Stimulated activated naive CD4-positive, alpha-beta T cell (primary cell): ENCODE measurements at places on chromosomes 7 and 10.

- no peak for DNase-seq
Measured at GRCh38 chr10:93090619-93091018, 16.9 kb downstream of the CYP26A1 start.

DNA sequence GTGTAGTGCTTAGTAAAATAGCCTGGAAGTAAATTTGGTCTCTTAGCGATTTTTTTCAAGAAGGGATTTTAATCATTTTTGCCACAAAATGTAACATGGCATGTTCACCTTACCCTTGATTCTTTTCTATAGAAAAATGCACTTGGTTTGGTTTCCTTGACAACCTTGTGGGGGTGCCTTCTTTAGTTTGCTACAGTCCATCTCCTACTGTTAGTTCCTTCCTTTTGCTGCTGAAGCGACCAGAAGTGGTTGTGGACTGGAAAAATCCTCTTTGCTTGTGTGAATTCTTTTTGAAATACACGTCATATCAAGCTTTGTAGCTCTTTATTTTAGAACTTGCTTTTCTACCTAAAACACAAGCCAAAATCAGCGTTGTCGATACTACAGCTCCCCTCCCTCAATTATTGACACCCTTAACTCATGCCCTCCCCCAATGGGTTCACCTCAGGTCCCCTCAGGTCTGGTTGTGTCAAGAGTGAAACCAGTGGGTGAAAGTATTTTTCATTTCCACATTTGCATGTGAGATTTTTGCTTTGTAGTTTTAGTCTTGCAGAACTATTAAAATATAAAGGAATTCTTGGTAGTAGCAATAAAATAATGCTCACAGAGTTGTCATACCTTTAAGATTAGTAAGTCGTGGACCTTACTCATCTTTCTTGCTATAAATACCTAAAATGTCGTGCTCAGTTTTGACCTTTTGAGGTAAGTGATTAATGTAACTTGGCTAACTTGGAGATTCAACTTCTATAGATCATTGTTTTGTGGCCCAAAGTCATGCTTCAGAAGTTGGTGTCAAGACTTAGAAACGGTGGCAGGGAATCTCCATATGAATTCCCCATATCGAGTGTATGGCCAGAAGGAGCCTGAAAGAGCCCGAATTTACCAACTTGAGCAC lies 1.5 kb downstream of the ACTR3B start:
- no peak for DNase-seq

- DNase-seq = no peak
Measured at GRCh38 chr7:76209310-76209709, 7.6 kb downstream of the SRRM3 start.

- no peak for DNase-seq
Measured at GRCh38 chr7:91630581-91631380, 249.7 kb downstream of the MTERF1 start.

DNA sequence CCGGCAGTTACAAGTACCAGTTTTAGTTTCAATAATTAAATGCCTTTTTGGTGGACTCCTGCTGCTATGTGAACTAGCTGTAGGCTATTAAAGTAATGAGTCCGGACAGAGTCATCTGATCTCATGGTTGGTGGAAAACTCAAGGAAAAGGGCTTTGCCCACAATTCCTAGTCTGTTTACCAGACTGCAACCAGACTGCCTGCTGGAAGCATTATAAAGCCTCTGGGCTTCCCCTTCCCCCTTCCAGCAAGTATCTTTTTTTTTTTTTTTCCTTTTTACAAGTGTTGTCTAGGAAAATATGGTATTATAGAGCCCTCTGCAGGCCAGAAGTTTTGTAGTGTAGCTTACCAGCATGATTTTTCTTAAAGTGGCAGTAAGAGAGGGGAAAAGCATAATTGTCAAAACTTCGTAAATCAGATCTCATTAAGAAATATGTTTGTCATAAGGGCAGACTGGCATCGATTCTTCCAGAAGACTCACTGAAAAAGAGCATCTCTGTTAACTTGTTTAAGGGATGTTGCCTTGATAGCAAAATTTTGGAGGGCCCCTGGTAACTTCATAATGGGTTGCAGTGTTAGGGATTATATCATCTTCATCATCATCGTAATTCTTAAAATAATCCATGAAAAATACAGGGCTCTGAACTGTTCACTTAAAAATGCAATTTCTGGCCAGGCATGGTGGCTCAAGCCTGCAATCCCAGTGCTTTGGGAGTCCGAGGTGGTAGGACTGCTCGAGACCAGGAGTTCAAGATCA lies 181.3 kb downstream of the TAX1BP1 start:
- DNase-seq = peak; percentile 51

GRCh38 chr7:149329265-149329664 lies 67.3 kb downstream of the ZNF783 start:
- no peak for DNase-seq

DNA sequence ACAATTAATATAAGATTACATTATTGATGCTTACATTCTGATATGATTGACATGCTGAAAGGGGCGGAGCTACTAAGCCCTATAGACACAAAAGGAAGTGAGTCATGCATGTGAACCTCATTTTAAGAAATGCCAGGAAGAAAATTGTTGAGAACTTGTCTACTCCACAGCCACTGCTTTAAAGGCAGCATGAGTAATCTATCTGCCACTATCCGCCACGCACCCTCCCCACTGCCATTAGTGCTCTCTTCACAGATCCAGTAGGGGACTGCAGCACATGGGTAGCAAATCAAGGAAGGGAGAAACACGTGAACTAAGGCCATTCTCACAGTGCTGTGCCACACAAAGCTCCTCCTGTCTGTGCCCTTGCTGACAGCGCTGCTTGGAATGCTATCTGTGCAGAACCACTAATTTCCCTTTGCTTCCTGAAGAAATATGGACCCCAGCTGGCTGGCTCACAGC lies 524.8 kb downstream of the GRM8 start:
- no peak for DNase-seq

- no peak for DNase-seq
Measured at GRCh38 chr7:44308596-44309270, 16.7 kb downstream of the CAMK2B start.

GRCh38 chr10:68231106-68231816 lies 652 bp downstream of the ATOH7 start:
- DNase-seq = no peak

- DNase-seq = no peak
Measured at GRCh38 chr7:6442114-6442513, 5.6 kb downstream of the DAGLB start.

- no peak for DNase-seq
Measured at GRCh38 chr7:132336797-132337196, 239.5 kb downstream of the PLXNA4 start.

DNA sequence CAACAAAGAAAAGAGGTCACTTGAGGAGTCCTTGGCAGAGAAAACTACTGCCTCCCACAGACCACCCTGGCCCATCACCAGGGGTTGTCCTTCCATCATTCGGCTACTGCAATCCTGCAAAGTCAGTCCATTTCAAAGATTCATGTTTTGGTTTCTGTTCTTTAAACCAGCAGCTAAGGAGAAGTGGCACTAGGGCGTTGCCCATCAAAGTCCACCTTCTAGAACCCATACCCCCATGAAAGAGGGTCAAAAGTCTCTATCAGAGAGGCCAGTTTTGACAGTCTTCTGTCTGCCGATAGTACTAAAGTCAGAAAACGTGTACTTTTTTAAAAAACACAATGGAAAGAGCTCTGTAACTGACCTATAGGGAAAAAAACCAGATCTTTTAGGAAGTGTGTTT lies 14.4 kb downstream of the CCDC6 start:
- no peak for DNase-seq

GRCh38 chr10:25820472-25820871 lies 113.6 kb upstream of the MYO3A start:
- DNase-seq = no peak

DNA sequence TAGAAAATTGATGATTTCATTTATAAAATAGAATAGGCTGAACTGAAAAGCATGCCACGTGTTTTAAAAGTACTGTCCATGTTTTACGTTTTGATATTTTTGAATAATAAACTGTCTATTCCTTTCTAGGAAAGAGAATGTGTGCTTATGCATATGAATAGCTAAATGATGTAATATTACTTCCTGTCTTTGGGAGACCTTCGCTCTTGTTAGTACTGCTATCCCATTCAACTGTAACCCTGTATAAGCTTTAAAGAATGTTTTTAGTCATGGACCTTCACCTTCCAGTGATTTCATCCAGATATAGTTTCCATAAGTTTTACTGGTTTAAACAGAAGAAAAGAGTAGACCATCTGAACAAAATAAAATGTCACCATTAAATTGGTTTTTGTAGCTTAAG lies 274.4 kb upstream of the SEMA3A start:
- DNase-seq = no peak

DNA sequence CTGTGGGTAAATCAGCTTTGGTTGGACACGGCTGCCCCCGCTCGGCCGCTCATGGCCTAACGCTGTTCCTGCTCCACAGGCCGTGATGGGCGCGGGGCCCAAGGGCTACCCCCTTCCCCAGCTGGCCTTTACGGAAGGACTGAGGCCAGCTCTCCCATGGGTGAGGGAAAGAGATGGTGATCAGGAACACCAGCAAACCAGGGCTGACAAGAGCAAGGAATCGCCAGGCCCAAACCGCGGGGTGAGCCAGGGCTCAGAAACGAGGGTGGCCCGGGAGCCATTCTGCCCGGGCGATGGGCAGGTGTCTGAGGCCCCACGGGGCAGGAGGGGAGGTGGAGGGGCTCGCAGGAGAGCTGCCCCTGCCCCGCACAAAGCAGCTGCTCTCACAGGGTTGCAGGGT lies 26.6 kb downstream of the GPER1 start:
- DNase-seq = no peak

GRCh38 chr10:68402276-68402675 lies 4.8 kb downstream of the RUFY2 start:
- no peak for DNase-seq

DNA sequence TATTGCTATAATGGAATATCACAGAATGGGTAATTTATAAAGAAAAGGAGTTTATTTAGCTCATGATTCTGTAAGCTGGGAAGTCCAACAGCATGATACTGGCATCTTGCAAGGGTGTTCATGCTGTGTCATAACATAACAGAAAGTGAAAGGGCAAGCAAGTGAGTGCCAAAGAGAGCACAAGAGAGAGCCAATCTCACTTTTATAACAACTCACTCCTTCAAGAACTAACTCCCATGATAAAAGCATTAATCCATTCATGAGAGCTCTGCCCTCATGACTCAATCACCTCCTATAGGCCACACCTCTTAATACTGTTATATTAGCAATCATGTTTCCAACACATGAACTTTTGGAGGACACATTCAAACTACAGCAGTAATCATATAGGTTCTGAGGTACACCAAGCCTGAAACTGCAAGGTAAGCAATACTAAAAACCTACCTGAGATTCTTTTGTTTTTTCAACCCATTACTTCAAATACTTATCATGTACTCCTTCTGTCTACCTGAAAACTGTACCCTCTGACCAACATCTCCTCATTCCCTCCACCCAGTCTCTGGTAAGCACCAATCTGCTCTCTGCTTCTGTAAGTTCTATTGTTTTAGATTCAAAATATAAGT lies 219.7 kb downstream of the MTERF1 start:
- DNase-seq = no peak

- no peak for DNase-seq
Measured at GRCh38 chr7:27189997-27190748, 5.1 kb upstream of the HOXA11 start.

DNA sequence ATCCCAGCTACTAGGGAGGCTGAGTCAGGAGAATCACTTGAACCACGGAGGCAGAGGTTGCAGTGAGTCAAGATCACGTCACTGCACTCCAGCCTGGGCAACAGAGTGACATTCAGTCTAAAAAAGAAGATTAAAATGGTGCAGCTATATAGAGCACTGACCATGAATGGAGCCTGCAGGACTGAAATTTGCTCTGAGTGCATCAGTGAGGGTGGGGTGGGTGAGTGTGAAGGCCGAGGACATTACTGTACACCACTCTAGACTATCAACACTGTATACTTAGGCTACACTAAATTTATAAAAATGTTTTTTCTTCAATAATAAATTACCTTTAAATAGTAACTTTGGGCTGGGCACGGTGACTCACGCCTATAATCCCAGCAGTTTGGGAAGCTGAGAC lies 294.7 kb downstream of the PTPRN2 start:
- DNase-seq = no peak

DNA sequence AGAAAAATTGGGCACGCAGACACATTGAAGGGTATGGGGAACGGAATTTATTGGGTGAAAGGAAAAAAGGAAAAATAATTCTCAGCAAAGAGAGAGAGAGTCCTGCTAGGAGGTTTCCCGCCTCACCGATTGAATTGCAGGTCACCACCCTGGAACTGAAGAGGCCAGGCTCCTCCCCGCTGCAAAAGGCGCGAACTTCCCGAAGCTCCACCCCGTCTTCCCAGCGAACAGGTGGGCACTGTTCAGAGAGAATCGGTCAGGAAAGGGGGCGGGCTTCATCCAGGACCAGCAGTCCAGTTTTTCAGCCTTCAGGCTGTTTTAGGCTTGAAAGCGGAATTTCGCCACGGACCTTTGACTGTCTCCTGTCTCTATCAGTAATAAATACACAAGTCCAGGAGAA lies 27.3 kb upstream of the CADPS2 start:
- no peak for DNase-seq

- DNase-seq = no peak
Measured at GRCh38 chr10:35135861-35136260, 9.2 kb downstream of the CREM start.

DNA sequence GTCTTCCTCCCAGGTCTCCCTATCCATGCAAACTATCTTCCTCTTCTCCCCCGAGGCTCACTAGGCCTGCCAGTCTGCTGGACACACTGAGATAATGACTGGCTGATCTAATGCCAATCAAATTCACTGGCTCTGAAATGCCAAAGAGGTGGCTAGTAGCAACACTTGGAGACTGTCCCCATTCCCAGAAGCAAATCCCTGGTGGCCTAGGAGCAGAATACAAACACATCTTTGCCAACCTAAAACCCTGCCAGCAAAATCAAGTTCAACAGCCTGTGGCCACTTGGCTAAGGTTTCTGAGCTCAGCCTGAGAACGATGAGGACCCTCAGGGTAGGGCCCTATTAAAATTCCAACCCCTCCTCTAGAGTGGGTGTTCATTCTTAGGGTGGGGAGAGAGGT lies 46.6 kb downstream of the SH3PXD2A start:
- DNase-seq = no peak

- DNase-seq = no peak
Measured at GRCh38 chr10:22986771-22987542, 59.1 kb downstream of the ARMC3 start.

DNA sequence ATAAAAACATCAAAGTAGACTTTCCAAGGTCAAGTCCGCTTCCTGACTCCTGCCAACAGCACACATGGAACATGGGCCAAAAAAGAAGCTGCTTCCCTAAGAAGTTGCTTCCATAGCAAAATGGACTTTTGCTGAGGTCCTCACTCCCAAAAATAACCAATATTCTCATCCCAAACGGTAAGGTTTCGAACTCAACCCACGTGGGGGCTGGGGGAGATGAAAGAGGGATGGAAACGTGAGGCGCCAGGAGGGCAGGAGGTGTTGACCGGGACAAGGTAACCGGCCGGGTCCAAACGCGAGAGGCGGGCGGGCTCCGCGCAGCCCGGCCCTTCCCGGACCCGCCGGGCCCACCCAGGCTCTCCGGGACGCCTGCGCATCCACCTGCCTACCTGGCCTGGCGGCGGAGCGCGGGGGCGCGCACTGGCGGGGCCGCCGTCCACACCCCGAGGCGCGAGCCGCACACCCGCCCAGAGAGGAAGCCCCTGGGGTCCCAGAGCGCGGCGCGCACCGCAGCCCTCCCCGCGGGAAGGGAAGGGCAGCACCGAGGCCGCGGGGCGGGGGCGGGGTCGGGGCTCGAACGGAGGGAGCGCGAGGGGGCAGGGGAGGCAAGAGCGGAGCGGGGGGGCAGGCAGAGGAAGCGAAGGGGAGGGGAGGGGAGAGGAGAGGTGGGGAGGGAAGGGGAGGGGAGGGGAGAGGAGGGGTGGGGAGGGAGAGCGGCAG lies 742 bp downstream of the LMBR1 start:
- DNase-seq = peak; percentile 48
